NT2/D1 (cell line): ENCODE measurements at places on chromosomes 13 and 19.

DNA sequence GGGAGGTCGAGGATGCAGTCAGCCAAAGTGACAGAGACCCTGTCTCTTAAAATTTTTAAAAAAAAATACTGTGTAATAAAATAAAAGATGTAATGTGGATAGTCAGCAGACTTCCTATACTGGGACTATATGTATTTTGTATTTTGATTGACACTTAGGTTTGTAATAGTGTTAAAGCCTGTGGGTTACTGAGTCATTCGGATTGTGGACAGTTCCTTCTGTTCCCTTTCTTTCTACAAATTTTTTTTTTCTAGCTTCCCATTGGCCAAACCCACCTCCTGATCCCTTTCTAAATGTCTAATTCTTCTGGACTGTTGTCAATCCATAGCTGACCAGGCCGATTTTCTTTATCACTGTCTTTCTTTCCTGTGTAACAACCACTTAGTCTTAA lies 108.0 kb downstream of the DNAJC3 start:
- no peak for DNase-seq

DNA sequence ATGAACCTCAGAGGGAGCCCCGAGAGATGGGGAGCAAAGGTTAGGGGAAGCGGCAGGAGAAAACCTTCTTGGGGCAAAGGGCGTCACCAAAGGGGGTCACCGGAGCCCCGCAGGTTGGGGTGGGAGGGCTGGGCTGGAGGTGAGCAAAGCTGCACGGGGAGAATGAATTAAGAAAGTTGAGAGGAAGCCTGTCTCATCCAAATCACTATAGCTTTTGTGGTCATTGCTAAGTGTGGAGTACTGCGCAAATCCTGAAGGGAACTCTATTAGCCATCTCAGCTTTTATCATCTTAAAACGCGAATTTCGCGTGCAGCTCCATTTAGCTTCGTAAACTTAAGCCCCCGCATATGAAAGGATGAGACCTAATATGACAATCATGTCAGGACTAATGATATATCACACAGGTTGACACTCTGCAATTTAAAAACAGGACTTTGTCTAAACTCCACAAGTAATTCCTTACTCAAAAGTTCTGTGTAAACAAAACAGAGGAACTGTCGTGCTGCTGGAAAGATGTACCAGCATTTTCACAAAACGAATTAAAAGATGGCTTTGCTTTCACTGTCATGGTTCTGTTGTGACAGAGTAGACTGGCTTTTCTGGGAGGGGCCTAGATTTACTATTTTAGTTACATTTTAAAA lies 631 bp downstream of the LACC1 start:
- no peak for DNase-seq

DNA sequence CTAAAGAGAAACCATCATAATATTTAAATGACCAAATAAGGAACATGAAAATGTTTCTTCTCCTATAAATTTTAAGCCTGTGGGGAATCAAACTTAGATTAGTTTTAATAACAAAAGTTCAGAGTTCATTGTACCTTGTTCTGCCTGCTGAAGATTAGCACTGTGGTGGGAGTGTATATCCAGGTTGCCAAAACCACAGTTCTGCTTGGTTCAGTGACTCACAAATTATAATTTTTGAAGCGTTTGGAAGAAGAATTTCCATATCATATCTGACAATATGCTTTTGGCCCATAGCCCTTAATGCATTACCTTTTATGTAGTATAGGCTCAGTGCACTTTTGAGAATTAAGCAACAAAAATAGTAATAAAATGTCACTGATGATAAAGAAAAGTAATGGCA lies 545.2 kb downstream of the GPC6 start:
- DNase-seq: no peak

DNA sequence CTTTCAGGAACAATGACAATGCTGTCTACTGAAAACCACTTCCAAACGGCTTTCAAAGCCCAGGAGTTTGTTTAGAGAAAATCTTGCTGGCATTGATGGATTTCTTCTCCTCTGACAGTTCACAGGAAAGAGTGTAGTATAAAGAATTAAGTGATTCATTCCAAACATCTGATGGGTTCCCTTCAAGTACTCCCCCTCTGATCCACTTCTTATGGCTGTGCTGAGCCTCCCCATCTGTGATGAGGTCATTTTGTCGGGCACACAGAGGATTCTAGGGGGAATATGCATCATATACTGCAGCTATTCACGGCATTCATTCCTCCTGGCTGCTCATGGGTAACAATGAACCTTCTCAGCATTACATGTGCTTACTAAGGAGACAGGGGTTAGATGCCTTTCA lies 107.9 kb downstream of the RGCC start:
- DNase-seq: no peak

- no peak for DNase-seq
These were observed 1255.4 kb upstream of the SPRY2 start for GRCh38 chr13:81596224-81596753.

GRCh38 chr13:29605860-29606526 lies 10.5 kb upstream of the SLC7A1 start:
- DNase-seq: no peak

DNA sequence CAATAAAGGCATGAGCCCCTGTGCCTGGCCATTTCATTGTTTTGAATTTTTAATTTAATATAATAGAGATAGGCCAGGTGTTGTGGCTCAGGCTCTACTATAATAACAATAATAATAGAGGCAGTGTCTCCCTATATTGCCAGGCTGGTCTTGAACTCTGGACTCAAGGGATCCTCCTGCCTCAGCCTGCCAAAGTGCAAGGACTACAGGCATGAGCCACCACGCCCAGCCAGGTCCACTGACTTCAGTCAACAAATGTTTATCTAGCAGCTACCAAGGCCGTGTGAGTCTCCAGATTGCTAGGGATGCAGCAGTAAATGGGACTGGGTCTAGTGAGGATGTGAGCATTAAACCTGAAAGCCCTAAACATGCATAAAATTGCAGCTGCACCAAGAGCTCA lies 13.8 kb upstream of the ILF3 start:
- DNase-seq: no peak

GRCh38 chr13:48502601-48503319 lies 30.1 kb downstream of the RCBTB2 start:
- no peak for DNase-seq

DNA sequence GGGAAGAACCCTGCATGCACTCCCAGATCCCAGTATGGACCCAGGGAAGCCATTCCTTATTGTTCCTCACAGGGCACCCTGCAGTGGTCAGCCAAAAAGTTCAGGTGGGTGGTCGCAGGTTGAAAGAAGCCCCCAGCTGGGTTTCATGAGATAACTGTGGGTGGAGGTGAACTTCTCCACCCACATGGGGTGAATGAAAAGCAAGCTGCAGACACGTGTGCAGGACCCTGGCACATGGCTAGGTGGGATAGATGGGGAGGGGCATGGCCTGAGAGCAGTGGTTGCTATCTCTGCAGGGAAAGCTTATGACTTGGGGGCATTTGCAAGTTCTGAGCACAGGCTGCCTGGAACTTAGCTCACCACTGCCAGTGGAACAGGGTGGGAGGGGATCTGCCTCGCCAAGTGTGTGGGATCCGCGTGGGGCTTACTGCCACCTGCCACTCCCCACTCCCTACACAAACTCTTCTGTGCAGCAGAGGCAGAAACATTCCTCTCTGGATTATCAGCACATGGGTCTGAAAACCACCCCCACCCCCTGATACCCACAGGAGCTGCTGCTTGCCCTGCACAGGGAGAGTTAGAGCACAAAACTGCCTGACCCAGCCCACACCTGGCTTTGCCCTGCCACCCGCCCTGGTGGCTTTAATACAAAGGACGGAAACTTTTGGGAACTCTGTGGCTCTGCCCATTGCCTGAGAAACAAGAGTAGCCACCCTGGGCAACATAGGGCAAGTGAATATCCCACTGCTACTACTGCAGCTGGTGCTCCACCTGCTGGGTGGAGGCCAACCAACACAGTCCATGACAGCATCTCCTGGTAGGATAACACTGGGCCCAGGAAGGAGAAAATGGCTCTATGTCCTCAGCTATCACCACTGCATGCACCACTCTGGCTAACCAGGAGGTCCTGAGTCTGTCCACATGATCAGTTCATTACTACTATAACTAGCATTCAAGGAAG lies 24.4 kb downstream of the PLA2G4C start:
- DNase-seq: no peak
